ENCODE measurements at places on chromosomes 7 and 10.

GRCh38 chr10:124993345-124993708 lies 51.4 kb downstream of the ZRANB1 start:
- DNase-seq, result no peak

DNA sequence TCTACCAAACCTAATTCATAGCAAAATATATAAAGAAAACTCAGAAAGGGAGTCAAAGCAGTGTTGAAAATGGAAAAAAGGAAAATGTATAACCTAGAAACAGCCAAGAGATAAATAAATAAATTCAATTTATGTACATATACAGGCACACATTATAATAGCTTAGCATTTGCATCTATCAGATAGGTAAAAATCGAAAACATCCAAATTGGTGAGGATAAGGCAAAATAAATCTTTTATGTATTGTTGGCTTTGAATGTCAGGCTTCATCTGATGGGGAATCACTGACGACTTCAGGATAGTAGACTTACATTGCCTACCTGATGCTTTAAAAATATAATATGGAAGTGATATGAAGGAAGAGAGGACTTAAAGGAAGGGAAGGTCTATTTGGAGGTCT lies 20.6 kb upstream of the CHRM2 start:
- DNase-seq, result no peak

GRCh38 chr7:47453093-47454061 lies 128.5 kb downstream of the TNS3 start:
- no peak for DNase-seq

- DNase-seq, result no peak
Observed at GRCh38 chr7:85659364-85659763, 472.5 kb upstream of the SEMA3D start.

- no peak for DNase-seq
Observed at GRCh38 chr7:29483219-29484104, 80.2 kb upstream of the PRR15 start.

GRCh38 chr10:54769051-54769450 lies 32.0 kb downstream of the PCDH15 start:
- DNase-seq, result no peak

GRCh38 chr10:78424723-78425122 lies 391.1 kb downstream of the RPS24 start:
- no peak for DNase-seq

DNA sequence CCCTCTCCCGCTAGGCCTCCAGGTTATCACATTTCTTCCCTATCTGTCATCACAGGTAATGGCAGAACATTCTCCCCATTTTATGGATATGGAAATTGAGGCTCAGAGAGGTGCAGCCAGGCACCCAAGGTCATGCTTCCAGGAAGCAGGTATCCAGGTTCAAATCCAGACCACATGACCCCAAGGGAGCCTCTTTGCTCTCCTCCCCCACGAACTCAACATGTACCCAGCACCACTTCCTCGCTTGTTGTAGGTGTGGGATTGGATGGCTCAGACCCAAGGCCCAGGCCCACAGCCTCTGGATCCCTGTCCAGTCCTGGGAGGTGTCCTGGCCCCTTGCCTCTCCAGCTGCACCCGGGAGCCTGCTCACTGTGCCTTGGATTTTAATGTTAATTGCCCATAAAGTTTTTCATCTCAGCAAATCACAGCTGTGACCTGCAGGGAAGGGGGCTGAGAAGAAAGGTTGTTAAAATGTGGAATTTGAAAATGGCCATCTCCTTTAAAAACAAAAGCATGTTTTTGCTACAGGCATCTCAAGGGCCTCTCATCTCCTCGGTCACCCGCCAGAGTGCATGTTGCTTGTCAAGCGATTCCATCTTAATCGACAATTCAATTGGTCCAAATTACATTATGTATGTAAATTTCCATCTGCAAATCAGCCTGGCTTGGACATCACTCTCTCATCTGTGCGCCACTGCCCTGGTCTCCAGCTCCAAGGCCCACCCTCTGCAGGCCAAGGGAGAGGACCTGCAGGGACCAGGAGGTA lies 205.4 kb upstream of the ZMIZ1 start:
- no peak for DNase-seq

- no peak for DNase-seq
Observed at GRCh38 chr10:21944727-21945386, 58.7 kb downstream of the DNAJC1 start.

DNA sequence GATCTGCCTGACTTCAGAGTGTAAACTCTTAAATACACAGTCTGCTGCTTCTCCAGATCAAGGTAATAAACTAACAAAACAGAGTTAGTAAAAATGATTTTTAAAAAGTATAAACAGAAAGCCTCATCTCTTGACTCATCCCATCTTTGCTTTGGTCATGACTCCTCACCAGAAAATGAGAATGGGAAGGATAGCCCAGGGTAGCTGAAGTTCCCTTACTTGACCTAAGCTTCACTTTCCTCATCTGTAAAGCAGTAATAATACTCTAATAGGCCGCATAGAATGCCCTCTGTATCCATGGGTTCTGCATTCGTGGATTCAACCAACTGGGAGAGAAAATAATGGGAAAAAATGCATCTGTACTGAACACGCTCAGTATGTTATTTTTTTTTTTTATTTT lies 11.3 kb upstream of the SLC25A28 start:
- no peak for DNase-seq

- no peak for DNase-seq
Observed at GRCh38 chr10:84204122-84204521, 9.8 kb downstream of the CDHR1 start.

GRCh38 chr7:5477723-5478531 lies 54.3 kb upstream of the TNRC18 start:
- DNase-seq, result no peak

GRCh38 chr7:94060752-94061151 lies 56.6 kb upstream of the BET1 start:
- DNase-seq, result no peak

DNA sequence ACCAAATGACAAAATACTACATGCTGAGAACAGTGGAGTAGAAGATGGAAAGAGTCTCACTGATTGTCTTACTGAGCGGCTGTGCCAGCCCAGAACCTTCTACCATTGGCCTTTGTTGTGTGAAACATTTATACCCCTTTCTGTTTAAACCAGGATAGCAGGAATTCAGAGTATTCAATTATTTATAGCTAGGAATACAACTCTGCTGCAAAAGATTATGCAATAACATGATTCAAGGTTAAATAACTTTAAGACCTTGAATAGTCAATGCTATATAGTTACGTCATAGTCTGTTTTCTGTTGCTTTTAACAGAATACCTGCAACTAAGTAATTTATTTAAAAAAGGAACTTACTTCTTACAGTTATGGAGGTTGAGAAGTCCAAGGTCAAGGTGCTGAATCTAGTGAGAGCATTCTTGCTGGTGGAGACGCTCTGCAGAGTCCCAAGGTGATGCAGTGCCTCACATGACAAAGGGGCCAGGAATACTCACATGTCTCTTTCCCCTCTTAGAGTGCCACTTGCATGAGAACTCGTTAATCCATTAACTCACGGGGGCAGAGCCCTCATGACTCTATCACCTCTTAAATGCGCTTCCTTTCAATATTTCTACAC lies 371.8 kb downstream of the MDFIC start:
- no peak for DNase-seq

DNA sequence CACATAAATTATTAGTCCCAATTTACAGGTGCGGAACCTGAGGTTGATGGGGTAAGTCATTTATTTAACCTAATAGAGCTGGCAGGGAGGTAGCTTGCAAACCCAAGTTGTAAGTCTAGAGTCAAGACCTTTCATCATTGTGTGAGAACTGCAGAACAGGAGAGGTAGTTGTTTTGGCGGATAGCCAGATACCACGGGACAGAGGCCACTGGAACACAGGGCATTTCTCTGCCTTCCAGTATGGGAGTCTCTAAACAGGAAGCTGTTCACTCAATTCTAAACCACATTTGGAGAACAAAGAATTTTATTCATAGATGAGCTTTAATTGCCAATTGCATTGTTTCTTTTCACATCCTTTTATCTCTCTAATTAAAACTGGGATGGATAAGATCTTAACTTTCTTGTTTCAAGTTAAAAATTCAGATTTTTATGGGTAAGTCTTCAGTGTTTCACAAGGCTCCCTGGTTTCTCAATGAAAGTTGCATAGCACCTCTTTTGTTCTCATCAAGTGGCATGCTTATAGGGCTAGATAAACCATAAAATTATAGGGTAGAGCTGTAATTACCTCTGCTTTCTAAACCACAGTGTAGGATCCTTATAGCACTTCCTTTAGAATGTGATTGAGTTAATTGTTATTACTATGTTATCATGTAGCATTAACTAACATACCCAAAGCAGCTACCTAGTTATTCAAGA lies 489.0 kb downstream of the GATA3 start:
- no peak for DNase-seq

DNA sequence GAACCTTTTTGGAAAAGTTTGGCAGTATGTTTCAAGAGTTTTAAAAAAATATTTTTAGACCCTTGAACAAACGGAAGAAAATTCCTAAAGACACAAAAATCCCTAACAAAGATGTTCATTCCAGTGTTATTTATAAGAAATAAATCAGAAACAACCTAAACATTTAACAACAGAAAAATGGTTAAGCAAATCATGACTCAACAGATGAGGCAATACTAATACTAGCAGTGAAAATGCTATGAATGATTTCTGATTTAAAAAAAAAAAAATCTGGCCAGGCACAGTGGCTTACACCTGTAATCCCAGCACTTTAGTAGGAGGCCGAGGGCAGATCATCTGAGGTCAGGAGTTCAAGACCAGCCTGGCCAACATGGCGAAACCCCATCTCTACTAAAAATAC lies 61.0 kb downstream of the ARHGAP12 start:
- DNase-seq, result no peak

GRCh38 chr7:93048136-93048930 lies 69.4 kb downstream of the SAMD9 start:
- no peak for DNase-seq

DNA sequence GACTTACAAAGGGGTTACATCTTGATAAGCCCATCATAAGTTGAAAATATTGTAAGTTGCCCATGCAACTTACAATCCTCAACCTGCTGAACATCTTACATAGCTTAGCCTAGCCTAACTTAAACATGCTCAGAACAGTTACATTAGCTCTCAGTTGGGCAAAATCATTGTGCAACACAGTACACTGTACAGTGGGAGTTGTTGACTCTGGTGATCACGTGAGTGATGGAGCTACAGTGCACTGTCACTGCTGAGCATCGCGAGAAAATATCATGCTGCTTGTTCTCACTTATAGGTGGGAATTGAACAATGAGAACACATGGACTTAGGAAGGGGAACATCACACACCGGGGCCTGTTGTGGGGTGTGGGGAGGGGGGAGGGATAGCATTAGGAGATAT lies 214.9 kb upstream of the ZMIZ1 start:
- no peak for DNase-seq

- DNase-seq, result no peak
Observed at GRCh38 chr10:33982995-33983394, 648.5 kb upstream of the NRP1 start.

DNA sequence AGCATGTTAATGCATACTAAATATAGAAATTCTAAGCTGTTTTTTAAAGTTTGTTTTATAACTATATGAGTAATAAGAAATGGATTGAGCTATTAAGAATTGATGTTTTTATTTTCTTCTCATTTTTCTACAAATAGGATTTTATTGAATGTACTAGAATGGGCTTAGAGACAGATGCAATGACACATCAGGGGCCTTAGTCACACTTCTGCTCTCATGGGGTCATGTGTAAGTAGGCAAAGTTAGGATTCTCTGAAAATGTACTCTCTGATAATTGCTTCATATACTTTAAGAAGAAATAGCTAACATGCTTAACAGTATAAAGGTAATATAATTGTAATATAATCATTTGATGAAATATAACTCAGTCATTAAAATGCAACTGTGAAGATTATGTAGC lies 154.6 kb downstream of the ZNF438 start:
- no peak for DNase-seq

GRCh38 chr10:118308664-118309063 lies 33.5 kb downstream of the FAM204A start:
- DNase-seq, result no peak

DNA sequence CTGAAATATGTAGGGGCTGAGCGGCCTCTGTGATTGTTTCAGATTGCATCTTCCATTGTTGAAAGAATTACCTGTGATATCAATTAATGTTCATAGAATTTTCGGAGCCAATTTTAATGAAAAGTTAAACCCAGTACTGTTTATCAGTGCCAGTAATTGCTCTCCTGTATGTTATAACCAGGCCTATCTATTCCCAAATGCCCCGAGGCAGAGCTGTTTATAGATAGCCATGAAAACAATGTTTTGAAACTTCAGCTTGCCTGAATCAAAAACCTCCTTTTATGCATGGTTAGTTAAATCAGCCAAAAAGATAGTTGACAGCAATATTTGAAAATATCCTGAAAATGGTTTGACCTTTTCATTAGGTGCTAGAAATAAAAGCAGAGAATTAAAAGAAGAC lies 50.1 kb upstream of the HDAC9 start:
- no peak for DNase-seq

DNA sequence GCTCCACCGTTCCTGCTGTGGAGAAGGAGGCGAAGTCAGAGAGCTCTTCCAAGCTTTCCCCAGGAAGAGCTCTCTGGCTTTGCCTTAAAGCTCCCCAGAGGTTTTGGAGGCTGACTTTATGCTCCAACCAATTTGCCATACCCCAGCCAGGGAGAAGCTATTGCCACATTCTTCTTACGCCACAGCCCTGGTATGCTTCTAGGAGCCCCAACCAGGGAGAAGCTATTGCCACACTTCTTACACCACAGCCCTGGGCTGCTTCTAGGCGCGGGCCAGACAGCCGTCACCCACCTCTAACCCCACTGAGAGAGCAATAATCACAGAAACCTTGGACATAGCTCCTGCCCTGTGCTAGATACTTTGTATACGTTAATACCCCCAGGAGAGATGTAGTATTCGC lies 951 bp downstream of the ELOVL3 start:
- DNase-seq, result no peak

GRCh38 chr7:30859940-30860496 lies 51.6 kb upstream of the AQP1 start:
- no peak for DNase-seq

GRCh38 chr7:149524394-149524793 lies 26.8 kb upstream of the ZNF746 start:
- DNase-seq, result no peak

DNA sequence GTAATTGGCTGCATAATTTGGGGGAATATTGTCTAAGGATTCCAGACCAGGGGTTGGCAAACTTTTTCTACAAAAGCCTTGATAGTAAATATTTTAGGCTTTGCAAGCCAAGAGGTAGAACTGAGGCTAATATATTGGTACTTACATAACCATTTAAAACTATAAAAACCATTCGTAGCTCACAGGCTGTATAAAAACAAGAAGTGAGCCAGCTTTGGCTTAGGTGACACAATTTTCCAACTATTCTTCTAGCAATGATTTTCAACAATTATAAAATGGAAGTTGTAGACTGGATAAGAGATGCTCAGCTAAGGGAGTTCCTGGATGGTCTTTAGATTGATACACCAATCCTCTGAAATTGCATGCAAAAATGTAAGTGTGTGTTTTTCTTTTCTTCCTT lies 1.4 kb downstream of the GPR141 start:
- DNase-seq, result no peak

- no peak for DNase-seq
Observed at GRCh38 chr10:25966844-25967243, 32.8 kb downstream of the MYO3A start.

GRCh38 chr10:28601012-28601411 lies 68.1 kb downstream of the WAC start:
- no peak for DNase-seq

- no peak for DNase-seq
Observed at GRCh38 chr7:139635526-139636302, 112.2 kb downstream of the CLEC2L start.

All from cerebellar nuclear complex (tissue), 1 donor.